Vein endothelial cell (primary cell): ENCODE measurements at places on chromosomes 3 and 15. TPM values are rescaled to one million over a fixed set of nuclear protein-coding genes. Genes with fewer than 3 reads are reported as not detected.

The CACNA2D2 gene
- under 0.01 TPM in 1 of 2 replicates, not detected in the other for total RNA-seq

The MCCC1 gene
- total RNA-seq: 14.7 and 17.9 TPM in 2 replicates

The GOLGA6A gene
- total RNA-seq: not detected in 2 replicates

The SLC28A2 gene
- total RNA-seq: not detected in 2 replicates

The TRH gene
- total RNA-seq: not detected in 2 replicates

The RTP4 gene
- 0.86 and 2.0 TPM in 2 replicates for total RNA-seq

The CLDN1 gene
- 0.48 and 1.3 TPM in 2 replicates for total RNA-seq

The ZNF80 gene
- not detected in 2 replicates for total RNA-seq

The SLC28A1 gene
- total RNA-seq: not detected in 2 replicates

The FSD2 gene
- under 0.01 TPM in 1 of 2 replicates, not detected in the other for total RNA-seq

The CLEC3B gene
- 1.4 and 2.6 TPM in 2 replicates for total RNA-seq

The CGNL1 gene
- 20.2 and 23.8 TPM in 2 replicates for total RNA-seq

The ARGFX gene
- not detected in 2 replicates for total RNA-seq

The FOXL2NB gene
- 0.33 TPM in 1 of 2 replicates, not detected in the other for total RNA-seq

The IFT57 gene
- 22.7 and 29.4 TPM in 2 replicates for total RNA-seq

The CSPG4 gene
- total RNA-seq: 0.19 and 0.33 TPM in 2 replicates

The SOX2 gene
- total RNA-seq: not detected in 2 replicates

The SNRK gene
- 218 and 246 TPM in 2 replicates for total RNA-seq

The EBLN2 gene
- 7.5 and 7.8 TPM in 2 replicates for total RNA-seq

The SLMAP gene
- total RNA-seq: 35.9 and 52.6 TPM in 2 replicates

The XCR1 gene
- total RNA-seq: not detected in 2 replicates

The COL6A5 gene
- total RNA-seq: not detected in 2 replicates

The GABPB1 gene
- 92.1 and 96.7 TPM in 2 replicates for total RNA-seq

The TRPM1 gene
- total RNA-seq: 0.38 and 1.3 TPM in 2 replicates

The GPR62 gene
- total RNA-seq: under 0.01 and 0.10 TPM in 2 replicates

The SYNPR gene
- total RNA-seq: not detected in 2 replicates

The CHP1 gene
- 147 TPM in 2 replicates for total RNA-seq
